ENCODE measurements at places on chromosomes 4 and X. TPM values are rescaled to one million over a fixed set of nuclear protein-coding genes. Genes with fewer than 3 reads are reported as not detected.

The RAB41 gene
- total RNA-seq, result not detected

The ATP5ME gene
- 759 TPM for total RNA-seq

The ELMOD2 gene
- total RNA-seq, result 26.3 TPM

The TIGD4 gene
- total RNA-seq, result 0.56 TPM

The TXK gene
- 0.15 TPM for total RNA-seq

The RHOXF1 gene
- not detected for total RNA-seq

The RNF212 gene
- 8.2 TPM for total RNA-seq

The TCP11X2 gene
- total RNA-seq, result not detected

The CTAG1B gene
- total RNA-seq, result not detected

The GLRA3 gene
- total RNA-seq, result not detected

The IQCM gene
- total RNA-seq, result not detected

The GYPA gene
- total RNA-seq, result not detected

- no peak for ATAC-seq
These were observed 297.9 kb downstream of the GPM6A start for GRCh38 chr4:175514174-175514573.

DNA sequence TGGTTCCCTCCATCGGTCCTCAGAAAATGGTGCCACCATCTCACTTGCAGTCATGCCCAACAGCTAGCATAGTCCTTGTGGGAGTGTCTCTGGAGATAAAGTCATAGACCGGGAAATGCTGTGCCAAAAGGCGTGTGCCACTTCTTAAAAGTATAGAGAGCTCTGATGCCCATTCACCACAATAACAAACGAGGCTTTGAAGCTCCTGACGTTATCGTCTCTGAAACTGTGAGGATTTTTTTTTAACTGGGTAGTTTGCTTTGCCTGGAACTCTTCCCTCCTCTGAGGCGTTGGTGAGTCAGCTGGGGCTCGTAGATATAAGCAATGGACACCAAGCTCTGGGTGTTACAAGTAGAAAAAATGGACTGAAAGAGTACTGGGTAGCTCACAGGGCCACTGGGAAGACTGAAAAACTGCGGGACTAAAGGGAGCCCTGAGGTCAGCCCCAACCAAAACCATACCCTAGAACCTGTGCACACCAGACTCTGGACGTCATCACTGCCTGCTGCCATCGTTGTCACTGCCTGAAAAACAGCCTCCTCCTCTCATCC lies 89.4 kb upstream of the TRIM2 start:
- no peak for ATAC-seq

DNA sequence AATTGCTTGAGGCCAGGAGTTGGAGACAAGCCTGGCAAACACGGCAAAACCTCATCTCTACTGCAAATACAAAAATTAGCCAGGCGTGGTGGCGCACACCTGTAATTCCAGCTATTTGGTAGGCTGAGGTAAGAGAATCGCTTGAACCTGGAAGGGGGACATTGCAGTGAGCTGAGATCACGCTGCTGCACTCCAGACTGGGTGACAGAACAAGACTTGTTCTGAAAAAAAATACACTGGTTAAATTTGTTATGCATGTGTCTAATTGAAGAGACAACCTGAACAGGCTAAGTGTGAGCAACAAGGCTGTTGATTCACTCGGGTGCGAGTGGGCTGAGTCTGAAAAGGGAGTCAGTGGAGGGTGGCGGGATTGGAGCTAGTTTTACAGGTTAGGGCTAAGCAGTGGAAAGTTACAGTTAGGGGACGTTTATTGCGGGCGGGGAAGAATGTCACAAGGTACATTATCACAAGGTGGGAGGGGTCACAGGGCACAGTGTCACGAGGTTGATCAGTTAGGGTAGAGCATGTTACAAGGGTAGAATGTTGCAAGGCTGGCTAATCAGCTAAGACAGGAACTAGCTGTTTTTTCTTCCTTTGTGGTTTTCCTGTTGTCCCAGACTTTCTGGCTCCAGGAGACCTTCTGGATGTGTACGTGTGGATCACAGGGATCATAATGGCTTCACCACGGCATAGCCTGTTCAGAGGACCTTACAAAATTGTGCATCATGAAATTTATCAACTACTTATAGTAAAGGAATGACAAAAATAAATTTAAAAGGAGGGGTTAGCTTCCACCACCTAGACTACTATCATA lies 115.8 kb downstream of the NAA11 start:
- no peak for ATAC-seq

DNA sequence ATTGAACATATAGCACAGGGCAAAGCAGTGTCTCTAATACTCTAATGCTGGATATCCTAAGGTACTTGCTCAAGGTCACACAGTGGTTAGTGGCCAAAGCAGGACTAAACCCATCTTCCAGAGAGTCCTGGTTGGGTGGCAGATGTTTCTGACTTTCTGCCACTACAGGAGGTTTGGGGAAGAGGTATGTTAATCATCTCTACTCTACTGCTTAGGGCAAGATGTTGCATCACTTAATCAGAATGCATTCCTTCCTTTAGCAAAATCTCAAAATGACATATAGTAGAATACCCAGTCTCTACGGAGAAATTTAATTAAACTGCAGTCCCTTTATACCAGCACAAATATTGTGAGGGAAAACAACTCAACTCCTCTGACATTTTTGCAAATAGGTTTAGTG lies 190.7 kb upstream of the FAM241A start:
- ATAC-seq, result peak; percentile 60

GRCh38 chr4:147638942-147639341 lies 21.7 kb downstream of the TMEM184C start:
- no peak for ATAC-seq

DNA sequence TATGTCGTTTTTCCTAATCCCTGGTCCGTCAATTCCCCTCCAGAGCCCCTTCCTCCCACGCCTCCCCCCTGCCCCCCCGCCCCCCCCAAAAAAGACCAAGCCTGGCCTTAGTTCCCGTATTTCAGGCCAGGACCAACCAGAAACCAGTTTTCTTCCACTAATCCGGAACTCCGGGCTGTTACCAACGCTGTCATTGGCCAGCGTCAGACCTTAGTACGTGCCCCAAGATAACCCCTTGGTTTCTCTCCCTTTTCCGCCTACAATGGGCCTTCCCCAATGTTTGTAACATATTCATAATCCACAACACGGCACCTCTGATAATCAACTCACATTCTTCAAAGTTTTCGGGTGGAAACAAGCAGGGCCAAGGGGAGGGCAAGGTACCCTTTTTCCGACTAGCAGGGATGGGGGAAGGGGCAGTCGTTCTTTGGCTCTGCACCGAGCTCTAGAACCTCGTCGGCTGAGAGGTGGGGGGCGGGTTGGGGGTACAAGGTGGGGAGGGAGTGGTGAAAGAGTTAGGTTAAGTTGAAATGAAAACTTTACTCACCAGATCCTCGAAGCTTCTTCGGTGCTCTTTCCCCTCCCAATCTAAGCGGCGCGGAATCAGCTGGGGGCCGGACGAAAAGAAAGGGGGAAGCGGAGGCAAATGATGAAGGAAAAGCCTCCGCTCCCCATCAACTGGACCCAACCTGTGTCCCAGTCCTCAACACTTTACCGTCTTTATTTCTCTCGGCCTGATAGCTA lies 1.5 kb downstream of the BRWD3 start:
- ATAC-seq, result peak; percentile 61

GRCh38 chrX:153867139-153867538 lies 18.8 kb downstream of the L1CAM start:
- no peak for ATAC-seq

DNA sequence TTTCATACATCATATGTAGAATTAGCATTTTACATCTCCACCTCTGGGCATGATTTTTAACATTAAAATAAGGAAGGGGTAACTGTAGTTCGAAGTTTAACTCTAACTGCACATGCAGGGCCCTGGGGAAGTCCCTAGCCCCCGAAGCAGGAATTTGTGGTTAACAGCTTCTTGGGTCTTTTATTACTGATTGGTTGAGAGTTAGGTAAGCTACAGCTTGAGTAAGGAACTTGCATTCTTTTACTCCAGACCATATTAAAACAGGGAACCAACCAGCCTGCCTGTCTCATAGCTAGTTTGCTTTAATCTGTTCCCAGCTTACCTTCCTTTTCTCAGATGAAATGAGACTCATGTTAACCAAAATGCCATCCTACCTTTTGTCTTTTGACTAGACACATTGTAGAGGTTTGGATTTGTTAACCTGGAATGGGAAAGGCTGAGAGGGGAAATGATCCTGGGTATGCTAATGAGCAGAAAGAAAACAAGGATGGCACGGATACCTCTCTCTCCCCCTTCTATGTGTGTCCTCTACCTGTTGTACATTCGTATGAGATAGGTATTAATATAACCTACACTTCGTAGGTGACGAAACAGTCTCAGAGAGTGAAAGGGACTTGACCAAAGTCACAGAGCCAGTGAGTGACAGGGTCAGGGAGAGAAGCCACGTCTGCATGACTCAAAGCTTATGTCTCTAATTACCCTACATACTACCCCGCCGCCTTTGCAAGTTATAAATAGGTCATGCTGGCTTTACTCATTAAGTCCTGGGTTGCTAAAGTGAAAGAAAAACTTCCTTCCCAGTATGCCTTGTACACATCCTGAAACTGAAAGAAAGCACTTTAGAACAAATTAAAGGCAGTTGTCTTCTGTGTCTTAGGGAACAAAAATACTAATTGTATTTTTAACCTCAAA lies 119.5 kb upstream of the AFF2 start:
- ATAC-seq, result no peak

DNA sequence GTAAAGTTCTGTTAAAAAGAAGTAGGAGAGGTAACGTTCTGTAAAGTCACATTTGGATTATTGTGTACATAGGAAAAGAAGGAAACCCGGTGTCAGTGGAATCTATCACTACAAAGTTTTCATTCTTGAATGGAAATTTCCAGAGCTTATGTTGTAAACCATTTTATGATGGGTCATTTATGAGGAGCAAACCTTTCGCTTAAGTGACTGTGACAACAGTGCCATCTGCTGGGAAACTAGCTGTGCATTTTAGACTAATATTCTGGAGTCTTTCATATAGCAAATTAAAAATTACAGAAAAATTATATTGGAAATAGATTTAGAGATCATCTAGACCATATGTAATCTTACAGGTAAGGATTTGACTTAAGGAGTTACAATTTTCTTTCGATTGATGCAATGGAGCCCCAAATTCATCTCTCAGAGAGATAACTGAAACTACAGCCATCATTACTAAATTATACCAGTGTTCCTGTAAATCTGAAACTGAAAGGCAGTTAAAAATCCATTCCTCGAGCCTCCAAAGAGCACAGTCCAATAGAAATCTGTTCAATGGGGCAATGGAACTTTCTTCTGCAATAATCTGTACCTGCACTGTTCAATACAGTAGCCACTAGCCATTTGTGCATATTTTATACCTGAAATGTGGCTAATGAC lies 26.9 kb downstream of the ASB9 start:
- peak; percentile 50 for ATAC-seq

- ATAC-seq, result peak; percentile 73
These were observed 63.6 kb downstream of the PALLD start for GRCh38 chr4:168560184-168561180.

GRCh38 chrX:8345473-8345872 lies 119.2 kb upstream of the VCX3B start:
- ATAC-seq, result no peak

- peak; percentile 20 for ATAC-seq
These were observed 12.2 kb upstream of the MTMR1 start for GRCh38 chrX:150680974-150681373.

DNA sequence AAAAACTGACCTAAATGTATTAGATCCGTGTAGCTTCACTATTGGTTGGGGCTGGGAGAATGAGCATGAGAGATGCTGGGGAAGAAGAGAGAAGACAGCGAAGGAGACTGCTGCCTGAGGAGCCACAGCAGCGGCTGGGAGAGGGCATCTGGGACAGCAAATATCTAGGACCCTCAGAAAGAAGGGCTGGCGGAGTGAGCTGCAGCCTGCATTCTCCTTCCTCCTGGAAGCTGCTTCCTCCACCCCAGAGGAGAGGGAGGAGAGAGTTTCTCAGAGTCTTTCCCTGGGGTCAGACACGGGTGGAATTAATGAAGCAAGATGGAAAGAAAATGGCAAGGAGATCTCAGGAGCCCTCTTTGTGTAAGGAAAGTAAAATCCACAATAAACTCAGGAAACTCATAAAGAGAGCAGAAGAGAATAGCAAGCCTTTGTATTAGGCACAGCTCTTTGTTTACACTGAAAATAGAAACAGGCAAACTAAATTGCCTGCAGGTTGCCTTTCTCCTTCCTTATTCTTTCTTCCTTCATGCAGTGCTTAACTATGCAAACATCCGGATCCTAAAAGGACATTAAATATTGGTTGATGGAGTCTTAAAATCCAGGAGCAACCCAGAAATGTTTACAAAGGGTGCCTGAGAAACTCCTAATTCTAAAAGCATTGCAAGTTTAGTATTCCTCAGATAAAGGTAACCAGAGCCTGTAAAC lies 130.3 kb upstream of the GALNT7 start:
- no peak for ATAC-seq

DNA sequence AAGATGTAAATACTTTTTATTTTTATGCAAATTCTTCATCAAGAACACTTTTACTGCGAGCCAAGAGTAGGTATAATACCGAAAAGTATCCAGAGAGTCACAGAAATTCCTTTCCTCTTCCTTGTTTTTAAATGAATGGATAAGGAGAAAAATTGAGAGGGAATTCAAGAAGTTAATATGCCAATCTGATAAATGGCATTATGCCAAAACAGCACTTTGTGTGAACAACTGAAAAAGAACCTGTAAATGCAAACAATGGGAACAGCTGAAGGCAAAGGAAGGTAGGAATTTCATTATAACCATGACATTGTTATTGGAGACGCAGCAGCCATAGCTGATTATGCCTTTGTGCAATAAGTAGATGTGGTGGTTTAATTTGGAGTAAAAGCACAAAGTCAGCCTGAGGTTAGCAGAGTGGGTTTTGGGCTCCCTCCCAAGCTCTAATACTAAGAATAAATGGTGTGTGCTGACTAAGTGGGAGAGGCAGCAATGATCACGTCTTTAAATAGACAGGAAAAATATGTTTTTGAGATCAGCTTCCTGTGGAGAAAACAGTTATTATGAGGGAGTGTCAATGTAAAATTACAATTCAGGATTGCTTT lies 209.8 kb upstream of the NDST4 start:
- ATAC-seq, result no peak

- no peak for ATAC-seq
These were observed 3.5 kb downstream of the SH3KBP1 start for GRCh38 chrX:19883878-19884277.

- no peak for ATAC-seq
These were observed 25.0 kb downstream of the CRMP1 start for GRCh38 chr4:5867866-5868265.

GRCh38 chr4:25978327-25978726 lies 64.3 kb downstream of the SMIM20 start:
- no peak for ATAC-seq

GRCh38 chrX:151899622-151900021 lies 13.1 kb upstream of the MAGEA4 start:
- no peak for ATAC-seq

DNA sequence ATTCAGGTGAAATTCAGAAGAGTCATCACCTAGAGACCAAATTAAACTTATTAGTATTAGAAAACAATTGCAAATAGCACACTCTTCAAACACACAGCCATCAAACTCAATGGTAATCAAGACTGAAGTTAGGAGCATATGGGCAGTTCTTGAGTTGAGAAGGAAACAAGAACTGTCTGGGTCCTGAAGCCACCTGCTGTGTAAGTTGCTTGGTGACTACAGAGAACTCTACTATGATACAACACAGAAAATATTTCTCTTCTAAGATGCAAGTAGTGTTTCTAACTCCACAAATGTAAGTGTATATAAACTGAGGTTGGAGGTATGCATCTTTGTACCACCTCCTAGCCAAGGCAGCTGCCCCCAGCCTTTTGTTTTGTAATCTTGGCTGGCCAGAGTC lies 325 bp upstream of the PF4V1 start:
- no peak for ATAC-seq

GRCh38 chr4:155208258-155209054 lies at the start of gene NPY2R:
TSS of gene NPY2R (plus strand) at chr4:155208636. CDS start at chr4:155213940, 5,304 bp downstream.
- ATAC-seq, result peak; percentile 73

All from motor neuron (in vitro differentiated cells).